ENCODE measurements at places on chromosomes 4 and X. TPM values are rescaled to one million over a fixed set of nuclear protein-coding genes. Genes with fewer than 3 reads are reported as not detected.

NSUN7 gene
- total RNA-seq: 0.10 TPM

GRCh38 chrX:23066588-23067281 lies 67.0 kb downstream of the DDX53 start:
- no peak overlapping the region for H3K27ac ChIP-seq
- no peaks in the 10 kb centered on the region for H3K27me3 ChIP-seq
- no peaks in the 10 kb centered on the region for H3K4me1 ChIP-seq
- H3K4me3 ChIP-seq: no peak overlapping the region

POU4F2 gene
- total RNA-seq: not detected

DNA sequence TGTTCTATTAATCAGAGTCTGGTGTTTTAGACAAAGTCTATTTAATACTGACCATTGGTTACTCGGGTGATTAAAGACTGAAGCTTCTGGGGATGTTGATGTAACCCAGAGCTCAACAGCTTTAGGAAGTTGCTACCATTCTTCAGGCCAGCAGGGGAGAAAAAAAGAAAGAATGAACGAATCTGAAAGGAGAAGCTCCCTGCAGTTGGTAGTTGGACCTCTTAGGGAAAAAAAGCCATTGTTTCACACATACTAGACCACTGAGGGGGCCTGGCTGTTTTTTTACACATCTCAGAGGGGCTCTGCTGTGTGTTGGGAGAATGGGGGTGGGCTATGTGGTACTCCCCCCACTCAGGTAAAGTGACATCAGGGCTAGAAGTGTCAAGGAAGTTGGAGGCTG lies 378.9 kb downstream of the KCNIP4 start:
- H3K4me3 ChIP-seq: no peak overlapping the region
- H3K4me1 ChIP-seq: no peaks in the 10 kb centered on the region
- H3K27ac ChIP-seq: no peak overlapping the region
- no peaks in the 10 kb centered on the region for H3K36me3 ChIP-seq
- no peak for DNase-seq
- H3K27me3 ChIP-seq: no peaks in the 10 kb centered on the region

WDR17 gene
- total RNA-seq: 0.34 TPM

GRCh38 chr4:2849267-2850152 lies 5.9 kb downstream of the ADD1 start:
- H3K36me3 ChIP-seq: peaks cover 26% of the 10 kb centered on the region
- H3K4me1 ChIP-seq: peaks cover 64% of the 10 kb centered on the region
- H3K4me3 ChIP-seq: no peak overlapping the region
- no peak for DNase-seq
- H3K27me3 ChIP-seq: no peaks in the 10 kb centered on the region
- no peak overlapping the region for H3K27ac ChIP-seq

ZNF711 gene
- 0.10 TPM for total RNA-seq

IQCM gene
- total RNA-seq: not detected

DNA sequence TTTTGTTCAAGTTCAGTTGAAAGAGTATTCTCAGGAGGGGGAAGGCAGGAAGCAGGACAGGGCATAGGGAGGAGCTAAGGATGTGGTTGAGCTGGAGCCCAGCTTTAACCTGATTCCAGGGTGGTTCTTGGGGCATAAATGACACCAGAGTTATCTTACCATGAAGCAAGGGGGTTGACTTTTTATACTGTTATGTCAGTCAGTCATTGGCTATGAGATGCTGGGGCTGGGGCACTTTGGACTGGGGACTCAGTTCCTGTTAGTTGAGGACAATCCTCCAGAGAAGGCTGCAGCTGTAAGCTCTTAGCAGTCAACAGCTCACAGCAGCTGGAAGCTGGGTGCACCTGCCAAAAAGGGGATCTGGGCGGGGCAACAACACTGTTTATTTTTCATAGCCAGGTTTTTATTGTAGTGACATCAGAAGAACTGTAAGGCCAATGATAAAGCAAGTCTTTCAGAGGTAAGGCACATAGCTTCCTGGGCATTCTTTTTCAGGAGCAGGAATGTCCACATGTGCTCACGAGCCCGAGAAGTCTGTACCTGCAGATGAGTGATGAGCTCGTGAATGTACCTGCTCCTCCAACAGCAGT lies 78.5 kb downstream of the MID1IP1 start:
- H3K27ac ChIP-seq: peak overlapping the region; percentile 67
- H3K4me3 ChIP-seq: no peak overlapping the region
- no peaks in the 10 kb centered on the region for H3K27me3 ChIP-seq
- DNase-seq: peak; percentile 24

DNA sequence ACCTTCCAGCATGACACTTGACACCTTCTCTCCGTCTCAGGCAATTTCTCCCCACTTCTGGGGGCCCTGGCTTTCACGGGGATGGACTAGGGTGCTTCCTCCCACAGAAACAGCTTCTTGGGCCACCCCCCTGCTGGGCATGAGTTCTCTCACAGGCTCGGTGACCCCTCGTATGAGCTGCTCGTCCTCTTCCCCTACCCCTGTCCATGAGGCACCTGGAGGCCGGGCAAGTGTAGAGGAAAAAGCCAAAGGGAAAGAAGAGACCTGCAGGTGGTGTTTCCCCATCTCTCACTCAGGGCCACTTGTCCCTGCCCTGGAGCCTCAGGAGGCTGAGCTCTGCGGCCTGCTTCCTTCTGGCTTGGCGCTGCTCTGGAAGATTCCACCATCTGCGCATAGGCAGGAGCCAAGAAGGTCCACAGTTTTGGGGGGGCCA lies 1.9 kb upstream of the RGS12 start:
- DNase-seq: peak; percentile 18
- H3K27ac ChIP-seq: no peak overlapping the region
- no peak overlapping the region for H3K4me3 ChIP-seq
- peaks cover 11% of the 10 kb centered on the region for H3K4me1 ChIP-seq
- H3K36me3 ChIP-seq: no peaks in the 10 kb centered on the region
- H3K27me3 ChIP-seq: peaks cover 49% of the 10 kb centered on the region

All from activated CD8-positive, alpha-beta T cell treated with anti-CD3 and anti-CD28 coated beads, Interleukin-2, amount 10 ng/mL, durations not matched to agents 7 days and 5 days (primary cell).